ENCODE measurements at places on chromosomes 7 and 10.

- no peak for DNase-seq
Observed at GRCh38 chr10:103069453-103070331, 123.4 kb downstream of the NT5C2 start.

GRCh38 chr7:25262586-25262985, 34.3 kb upstream of the NPVF start:
- no peak for DNase-seq

GRCh38 chr10:132417257-132417910, 20.4 kb downstream of the PWWP2B start:
- no peak for DNase-seq

DNA sequence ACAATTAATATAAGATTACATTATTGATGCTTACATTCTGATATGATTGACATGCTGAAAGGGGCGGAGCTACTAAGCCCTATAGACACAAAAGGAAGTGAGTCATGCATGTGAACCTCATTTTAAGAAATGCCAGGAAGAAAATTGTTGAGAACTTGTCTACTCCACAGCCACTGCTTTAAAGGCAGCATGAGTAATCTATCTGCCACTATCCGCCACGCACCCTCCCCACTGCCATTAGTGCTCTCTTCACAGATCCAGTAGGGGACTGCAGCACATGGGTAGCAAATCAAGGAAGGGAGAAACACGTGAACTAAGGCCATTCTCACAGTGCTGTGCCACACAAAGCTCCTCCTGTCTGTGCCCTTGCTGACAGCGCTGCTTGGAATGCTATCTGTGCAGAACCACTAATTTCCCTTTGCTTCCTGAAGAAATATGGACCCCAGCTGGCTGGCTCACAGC, 524.8 kb downstream of the GRM8 start:
- DNase-seq: no peak

DNA sequence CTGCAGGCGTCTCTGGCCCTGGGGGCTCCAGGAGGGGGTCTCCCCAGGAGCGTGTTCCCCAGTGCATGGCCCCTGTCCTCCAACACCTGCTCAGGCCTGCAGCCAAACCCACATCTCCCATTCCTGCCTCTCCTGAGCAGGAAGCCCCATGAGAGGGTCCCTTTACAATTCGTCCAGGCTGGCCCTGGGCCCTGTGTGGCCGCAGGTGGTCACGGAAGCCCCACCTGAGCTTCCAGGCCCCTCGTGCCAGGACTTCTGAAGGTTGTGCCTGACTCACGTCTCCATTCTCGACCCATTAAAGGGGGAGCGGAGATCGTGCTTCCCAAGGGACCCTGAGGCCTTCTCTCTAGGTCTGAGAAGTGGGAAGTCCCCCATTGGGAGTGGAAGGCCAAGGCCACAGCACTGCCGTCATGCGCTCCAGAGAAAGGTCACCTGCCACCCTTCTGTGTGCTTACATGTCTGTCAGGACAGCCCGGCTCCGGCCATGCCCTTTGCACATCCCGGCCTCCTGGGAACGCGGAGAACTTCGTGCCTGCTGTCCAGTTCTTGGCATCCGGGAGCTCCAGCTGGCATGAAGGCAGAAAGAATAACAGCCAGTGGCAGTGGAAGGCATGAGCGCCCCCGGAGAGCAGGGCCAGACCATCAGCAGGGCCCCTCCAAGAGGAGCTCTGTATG, 382.3 kb downstream of the DNAJB6 start:
- DNase-seq: no peak

- DNase-seq: peak; percentile 84
Observed at GRCh38 chr10:33453081-33454025, 118.9 kb upstream of the NRP1 start.

DNA sequence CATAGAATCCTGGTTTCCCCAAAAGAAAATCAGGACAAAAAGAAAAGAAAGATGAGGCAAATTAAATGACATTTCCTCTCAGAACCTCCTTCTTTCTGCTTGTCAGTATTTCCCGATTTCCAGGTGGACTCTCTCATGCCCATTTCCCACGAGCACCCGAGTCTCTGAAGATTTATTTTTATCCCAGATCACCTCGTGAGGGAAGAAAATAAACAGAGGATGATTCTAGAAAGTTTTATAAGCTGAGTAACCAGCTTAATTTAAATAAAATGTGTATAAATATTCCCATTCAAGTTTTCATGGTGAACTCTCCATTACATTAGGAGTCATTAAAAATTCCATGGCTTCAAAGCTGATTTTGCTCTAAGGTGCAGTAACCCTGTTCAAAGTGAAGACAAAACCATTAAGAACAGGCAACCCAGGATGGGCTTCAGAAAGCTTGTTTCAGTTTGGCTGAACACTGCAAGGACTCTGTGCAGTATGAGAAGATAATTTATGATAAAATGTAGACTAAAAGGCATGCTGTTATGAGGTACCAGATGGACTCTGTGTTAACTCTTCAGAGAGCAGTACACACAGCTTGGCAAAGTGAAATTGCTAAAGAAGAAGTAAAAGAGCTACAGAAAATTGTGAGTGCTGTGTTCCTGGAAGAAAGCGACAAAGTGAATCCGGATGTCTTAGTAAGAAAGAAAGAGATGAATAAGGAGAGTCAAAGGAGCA, 521.3 kb upstream of the LRRN3 start:
- no peak for DNase-seq

DNA sequence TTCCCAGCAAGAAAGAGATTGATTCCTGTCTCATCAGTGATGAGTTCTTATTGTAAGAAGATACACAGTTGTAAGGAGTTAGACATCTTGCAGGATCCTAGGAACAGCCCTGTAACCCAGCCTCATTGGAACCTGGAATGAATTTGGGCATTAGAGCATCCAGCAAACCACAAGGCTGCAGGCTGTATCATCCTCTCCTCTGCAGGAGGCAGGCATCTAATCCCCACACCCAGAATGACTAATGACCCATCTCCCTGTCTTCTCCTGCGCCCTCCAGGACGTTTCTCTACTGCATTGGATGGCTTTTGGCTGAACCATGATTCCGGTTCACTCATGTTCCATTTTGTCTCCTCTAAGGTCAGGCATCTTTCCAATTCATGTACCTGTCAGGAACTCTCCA, 233.9 kb downstream of the POU6F2 start:
- no peak for DNase-seq

DNA sequence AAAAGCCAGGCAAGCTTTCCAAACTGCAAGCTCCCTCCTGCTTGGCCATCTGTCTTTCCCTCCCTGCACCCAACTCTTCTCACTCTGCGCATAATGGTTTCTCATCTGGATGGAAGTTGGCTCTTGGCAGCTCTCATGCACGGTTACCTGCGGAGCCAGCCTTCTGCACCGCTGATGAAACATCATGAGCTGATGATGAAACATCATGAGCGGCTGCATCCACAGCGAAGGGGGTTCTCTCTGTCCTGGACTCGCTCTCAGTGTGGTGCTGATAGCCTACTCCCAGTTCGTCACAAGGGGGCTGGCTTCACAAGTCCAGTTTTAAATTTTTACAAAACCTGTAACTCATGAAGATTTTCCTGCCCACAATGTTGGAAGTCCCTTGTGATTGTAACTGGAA, 457.5 kb downstream of the ACTR3B start:
- no peak for DNase-seq

GRCh38 chr7:106457678-106458077, 172.9 kb upstream of the NAMPT start:
- no peak for DNase-seq

- no peak for DNase-seq
Observed at GRCh38 chr7:9600974-9601373, 1167.6 kb downstream of the NXPH1 start.

DNA sequence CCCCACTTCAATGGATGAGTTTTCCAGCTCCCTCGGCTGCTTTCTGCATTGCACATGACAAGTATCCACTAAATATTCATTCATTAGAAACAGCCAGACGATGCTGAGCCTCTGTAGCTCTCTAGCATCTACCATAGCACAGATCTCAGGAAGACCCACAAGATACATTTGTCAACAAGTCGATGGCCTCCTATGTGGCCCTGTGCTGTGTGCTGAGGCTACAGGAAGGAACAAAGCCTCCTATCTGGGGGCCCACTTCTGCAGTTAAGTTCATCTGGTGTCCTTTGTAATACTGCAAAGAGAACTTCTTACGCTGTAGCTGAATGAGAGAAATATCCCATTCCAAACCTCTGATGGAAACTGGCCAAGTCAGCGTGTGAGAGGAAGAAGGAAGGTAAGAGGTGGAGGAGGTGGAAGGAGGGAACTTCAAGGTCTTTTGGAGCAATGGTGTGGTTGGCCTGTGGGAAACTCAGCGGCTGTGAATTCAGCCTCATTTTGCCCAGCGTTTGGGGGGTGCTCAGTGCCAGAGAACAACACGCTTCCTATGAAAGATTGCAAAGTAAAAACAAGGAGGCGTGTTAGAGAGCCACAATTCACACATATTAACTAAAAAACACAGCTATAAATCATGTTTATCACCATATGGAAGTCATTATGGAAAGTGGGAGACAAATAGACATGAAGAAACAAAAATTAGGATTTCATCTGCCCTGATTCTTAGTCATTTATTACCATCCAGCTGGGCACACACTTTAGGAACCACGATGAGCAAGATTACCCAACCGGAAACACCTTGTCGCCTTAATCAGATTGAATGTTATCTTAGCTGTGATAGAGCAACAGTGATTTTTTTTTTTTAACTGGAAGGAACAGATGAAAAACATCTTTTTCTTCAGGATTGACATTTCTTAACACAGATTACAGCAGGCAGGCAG, 62.2 kb upstream of the USP6NL start:
- DNase-seq: no peak

GRCh38 chr10:986881-987619, 1.2 kb upstream of the GTPBP4 start:
- no peak for DNase-seq

GRCh38 chr10:76126607-76127527, 695.4 kb downstream of the LRMDA start:
- no peak for DNase-seq

- DNase-seq: no peak
Observed at GRCh38 chr7:39510864-39511354, 55.3 kb upstream of the YAE1 start.

DNA sequence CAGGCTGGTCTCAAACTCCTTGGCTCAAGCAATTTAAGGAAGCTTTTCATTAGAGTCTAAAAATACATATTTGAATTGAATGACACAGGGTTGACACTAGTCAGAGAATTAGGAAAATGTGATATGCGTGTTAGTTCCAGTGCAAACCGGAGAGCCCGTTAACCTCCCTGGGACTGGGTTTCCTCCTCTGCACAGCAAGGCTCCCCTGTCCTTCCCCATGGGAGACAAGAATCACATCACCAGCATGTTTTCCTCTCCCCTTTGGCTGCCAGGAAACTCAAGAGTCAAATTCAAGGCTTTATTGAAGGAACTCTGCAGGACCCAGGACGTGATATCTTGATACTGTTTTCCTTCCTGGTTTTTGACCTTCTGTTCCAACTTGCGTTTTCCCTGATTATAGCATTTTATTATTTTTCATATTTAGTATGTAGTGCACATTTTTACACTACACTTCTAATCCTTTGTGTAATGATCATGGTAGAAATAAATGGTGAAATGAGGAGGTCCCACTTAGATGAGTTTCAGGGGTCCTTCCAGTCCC, 24.9 kb downstream of the GSTO2 start:
- no peak for DNase-seq

- no peak for DNase-seq
Observed at GRCh38 chr7:99768471-99768870, 15.5 kb downstream of the CYP3A4 start.

- DNase-seq: no peak
Observed at GRCh38 chr7:103538964-103539709, 93.1 kb upstream of the SLC26A5 start.

DNA sequence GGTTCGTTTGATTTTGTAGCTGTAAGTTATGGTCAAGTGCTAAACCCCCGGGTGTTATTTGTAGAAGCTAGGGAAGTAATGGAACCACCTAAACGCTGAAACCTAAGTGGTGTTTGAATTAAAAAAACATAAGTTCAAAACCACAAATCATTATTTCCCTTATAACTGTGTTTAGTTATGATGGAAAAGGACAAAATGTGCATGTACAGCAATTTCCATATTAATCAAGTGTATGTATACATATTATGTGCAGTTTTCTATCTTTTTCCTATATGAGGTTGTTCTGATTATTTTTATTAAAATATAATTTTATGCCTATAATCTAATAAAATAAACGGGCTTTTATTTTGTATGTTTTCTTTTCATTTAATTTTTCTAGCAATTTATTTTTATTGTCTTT, 45.9 kb downstream of the IL6 start:
- no peak for DNase-seq

DNA sequence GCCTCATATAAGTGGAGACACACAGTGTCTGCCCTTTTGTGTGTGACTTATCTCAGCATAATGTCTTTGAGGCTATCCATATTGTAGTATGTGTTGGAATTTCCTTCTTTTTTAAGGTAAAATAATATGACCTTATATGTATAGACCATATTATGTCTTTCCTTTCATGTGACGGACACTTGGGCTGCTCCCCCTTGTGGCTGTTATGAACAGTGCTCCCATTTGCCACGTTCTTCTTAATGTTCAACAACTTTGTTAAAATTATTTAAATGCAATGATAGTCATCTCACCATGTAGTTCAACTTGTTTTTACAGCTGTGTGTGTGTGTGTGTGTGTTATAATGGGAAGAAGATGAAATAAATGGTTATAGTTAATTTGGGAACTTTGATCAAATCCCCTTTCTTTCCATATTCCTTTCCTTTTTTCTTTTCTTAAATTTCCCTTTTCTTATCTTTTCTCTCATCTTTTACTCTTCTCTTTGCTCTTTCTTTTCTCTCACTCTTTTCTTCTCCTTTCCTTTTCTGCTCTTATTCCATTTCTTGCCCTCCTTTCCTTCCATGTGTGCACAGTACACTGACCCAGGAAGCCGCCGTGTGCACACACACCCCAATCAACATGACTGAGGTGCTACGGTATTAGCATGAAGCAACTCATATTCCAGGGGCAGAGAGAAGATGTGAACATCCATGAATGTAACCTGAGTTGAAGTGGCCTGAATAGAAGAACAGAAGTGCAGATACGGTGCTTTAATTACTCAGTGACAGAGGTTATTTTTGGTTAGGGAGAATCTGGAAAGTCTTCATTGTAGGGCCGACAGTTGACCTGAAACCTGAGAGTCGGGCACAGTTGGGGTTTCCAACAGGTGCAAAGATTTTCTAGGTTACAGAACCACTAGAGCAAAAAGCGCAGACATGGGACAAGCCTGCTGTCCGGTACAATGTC, 596.6 kb downstream of the SDK1 start:
- no peak for DNase-seq

- DNase-seq: no peak
Observed at GRCh38 chr7:119065966-119066365, 841.5 kb downstream of the ANKRD7 start.

GRCh38 chr10:6221971-6222751, 19.4 kb downstream of the PFKFB3 start:
- DNase-seq: no peak

DNA sequence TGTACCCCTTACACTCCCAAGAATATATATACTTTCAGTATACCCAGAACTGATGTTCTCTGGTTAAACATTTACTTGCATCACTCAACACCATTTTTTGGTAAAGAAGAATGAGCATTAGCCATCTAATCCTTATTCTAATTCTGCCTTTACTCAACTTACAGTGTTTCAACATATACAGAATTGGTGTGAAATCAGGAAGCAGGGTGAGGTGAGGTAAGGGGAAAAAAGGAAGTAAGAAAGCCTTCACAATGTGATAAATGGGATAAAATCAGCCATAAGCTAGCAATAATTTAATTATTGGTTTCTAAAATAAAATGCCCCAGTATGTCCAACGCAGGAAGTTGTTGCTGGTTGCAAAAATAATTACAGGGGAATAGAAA, 605.4 kb downstream of the KCNMA1 start:
- DNase-seq: no peak

- DNase-seq: no peak
Observed at GRCh38 chr7:14144538-14144937, 155.1 kb upstream of the ETV1 start.

GRCh38 chr7:111137296-111138192, 46.6 kb downstream of the LRRN3 start:
- DNase-seq: no peak
